ENCODE measurements at places on chromosomes 3 and 15. TPM values are rescaled to one million over a fixed set of nuclear protein-coding genes. Genes with fewer than 3 reads are reported as not detected.

The GNAT1 gene
- total RNA-seq: 0.15 TPM

The ILDR1 gene
- total RNA-seq: not detected

The PATL2 gene
- total RNA-seq: not detected

The PLCB2 gene
- not detected for total RNA-seq

The CGNL1 gene
- 15.6 TPM for total RNA-seq

- DNase-seq: no peak
Observed at GRCh38 chr3:10303785-10304184, 11.0 kb upstream of the GHRL start.

- no peak for DNase-seq
Observed at GRCh38 chr3:162938083-162938482, 1441.5 kb downstream of the OTOL1 start.

DNA sequence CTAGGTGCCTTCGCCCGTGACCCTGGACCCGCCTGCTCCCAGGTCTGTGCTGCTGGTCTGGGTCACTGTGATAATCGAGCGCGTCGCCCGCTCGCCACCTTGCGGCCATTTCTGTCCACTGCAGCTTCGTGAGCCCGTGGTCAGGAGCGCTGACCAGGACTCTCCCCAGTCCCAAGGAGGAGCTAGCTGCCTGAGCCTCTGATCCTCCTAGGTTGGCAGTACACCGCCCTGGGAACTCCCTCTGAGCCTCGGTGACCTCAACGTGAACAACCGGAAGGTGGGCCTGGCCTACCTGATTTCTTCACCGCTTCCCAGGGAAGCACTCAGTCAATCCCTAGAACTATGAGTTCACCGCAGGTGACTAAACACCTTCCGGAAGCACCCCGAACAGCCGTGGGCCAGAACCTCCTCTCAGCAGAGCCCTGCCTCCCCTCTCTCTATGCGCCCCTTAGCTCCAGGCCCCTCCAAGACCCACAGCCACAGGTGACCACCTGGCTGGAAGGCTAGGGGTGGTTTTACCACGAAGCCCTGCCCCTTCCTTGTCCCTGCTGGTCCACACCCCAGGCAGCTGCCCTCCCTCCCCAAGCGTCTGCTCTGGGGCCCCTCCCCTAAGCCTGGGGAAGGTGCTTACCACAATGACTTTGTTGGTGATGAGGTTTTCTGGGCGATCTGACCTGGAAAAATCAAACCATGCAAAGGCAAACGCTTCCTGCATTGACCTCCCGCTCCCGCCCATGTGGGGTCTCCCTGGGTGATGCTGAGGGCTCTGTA is 9.7 kb downstream of the PLA2G4D start:
- DNase-seq: peak; percentile 46

DNA sequence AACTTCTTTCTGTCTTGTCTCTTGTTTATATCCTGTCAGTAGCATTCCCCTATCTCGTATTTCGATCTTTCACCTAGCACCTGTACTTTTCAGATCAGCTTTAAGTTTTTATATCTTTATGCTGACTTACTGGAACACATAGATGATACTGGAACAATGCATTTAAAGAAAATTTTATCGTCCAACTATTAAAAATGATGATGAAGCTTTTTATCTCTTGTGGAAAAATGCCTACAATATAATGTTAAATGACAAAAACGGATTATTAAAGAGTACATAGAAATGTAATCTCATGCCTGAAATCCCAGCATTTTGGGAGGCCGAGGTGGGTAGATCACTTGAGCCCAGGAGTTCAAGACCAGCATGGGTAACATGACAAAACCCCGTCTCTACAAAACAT is 139.5 kb downstream of the ZPLD1 start:
- DNase-seq: no peak

DNA sequence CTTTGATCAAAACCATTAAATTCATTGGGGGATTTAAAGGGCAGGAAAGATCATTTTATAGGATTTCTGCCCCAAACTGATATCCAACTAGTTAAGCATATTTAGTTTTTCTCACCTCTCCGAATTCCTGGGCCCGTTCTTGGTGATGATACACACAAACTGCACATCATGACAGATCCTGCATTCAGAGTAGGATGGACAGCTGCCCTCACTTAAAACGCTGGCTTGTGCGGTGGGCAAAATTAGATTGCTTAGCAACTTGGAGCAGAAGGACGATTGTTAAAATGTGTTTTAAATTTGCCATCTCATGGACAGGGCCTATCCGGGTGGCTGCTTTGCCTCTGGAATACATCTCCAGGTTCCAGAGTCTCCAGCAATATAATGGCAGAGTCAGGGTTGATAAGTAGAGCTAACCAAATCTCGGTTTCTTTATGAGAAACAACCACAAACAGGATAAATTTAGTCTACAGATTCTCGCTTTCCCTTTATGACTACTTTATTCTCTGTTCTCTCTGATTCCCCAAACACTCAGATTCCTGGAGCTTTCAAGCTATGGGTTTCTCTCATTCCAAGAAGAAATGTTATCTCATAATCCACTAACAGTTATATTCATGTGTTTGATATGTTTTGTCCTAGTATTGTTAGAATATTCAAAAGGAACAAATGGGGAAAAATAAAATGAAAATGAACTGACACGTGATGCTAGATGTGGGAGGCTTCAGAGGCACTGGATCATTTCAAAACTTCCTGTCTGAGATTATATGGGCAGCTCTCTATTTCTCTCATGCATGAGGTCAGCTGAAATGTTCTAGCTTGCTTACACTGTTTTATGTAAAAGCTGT is 1014.1 kb upstream of the SEMA6D start:
- no peak for DNase-seq

- no peak for DNase-seq
Observed at GRCh38 chr3:29415482-29416223, 134.8 kb downstream of the RBMS3 start.

DNA sequence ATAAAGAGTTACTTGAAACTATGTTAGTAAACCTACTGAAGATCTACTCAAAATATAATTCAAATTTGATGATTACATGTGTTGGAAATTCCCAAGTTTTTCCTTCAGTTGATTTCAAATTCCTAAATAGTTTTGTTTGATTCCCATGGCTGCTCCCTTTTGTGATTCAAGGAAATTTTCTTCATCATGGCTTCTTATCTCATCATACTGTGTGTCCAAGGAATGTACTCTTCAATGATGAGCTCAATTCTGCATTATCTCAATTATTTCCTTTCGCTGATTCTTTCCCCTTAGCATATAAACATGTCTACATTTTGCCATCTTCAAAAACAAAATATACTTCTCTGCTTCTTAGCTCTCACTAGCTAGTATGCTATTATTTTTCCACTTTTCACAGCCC is 460.4 kb upstream of the NAALADL2 start:
- no peak for DNase-seq

- DNase-seq: peak; percentile 48
Observed at GRCh38 chr3:194577986-194578905, 55.0 kb downstream of the TMEM44 start.

GRCh38 chr3:24533561-24534193 is 39.0 kb upstream of the THRB start:
- DNase-seq: no peak

GRCh38 chr3:22862111-22862510 is 341.0 kb upstream of the UBE2E2 start:
- DNase-seq: no peak

GRCh38 chr3:172776049-172776717 is 25.7 kb downstream of the ECT2 start:
- no peak for DNase-seq

DNA sequence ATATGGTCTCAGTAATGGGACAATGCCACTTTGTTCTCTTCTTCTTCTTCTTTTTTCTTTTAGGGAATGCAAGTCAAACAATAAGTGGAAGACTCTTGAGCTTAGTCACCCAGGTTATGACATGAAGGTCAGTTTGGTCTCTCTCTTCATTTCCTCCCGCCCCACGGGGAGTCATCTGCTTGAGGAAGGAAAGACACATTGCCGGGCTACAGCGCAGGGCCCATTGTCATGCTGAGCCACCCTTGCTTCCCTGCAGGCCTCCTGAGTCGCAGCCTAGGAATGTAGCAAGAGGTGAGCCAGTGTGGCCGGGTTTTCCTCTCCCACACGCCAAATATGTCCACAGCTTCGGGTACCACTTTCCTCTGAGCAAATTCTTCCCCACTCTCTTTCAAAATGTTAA is 47.6 kb downstream of the RAP2B start:
- no peak for DNase-seq

DNA sequence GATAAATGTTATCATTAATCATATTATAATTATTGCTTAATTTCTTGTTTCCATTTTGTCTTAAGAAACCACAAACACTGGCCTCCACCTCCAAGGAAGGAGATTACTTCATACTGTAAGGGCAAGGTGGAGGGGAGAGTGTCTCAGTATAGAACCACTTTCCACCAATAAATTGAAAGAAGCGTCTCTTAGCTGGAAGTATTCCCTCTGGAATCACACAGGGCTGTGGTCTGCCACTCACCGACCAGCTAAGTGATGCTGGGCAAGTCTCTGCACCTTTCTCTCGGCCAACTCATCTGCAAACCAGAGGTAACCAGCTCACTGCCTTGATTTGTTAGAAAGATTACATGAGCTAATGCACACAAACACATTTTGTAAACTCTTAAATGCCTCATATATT is 63.1 kb downstream of the EIF4E3 start:
- no peak for DNase-seq

GRCh38 chr15:87910301-87910700 is 346.2 kb downstream of the NTRK3 start:
- no peak for DNase-seq

DNA sequence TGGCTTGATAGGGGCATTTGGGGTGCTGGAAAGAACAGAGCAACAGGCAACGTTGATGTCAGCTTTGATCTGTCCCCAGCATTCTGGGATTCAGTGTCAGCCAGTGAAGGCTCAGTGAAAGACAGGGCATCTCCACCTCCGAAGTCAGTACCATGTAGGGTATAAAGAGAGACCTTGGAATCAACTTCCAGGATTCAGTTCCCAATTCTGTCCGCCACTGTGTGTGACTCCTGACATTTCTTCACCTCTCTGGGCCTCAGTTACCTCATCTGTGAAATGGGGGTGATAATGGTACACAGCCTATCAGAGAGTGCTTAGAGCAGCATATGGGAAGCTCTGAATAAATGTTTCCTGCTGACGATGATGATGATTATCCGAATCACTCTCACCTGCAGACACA is 55.6 kb upstream of the FLNB start:
- DNase-seq: no peak

- no peak for DNase-seq
Observed at GRCh38 chr3:14768881-14769280, 49.9 kb upstream of the FGD5 start.

GRCh38 chr3:36991147-36991546 is 1.8 kb downstream of the EPM2AIP1 start:
- no peak for DNase-seq

Measured in HepG2 (cell line).